Mesothelial cell of epicardium (in vitro differentiated cells): ENCODE measurements at places on chromosomes 4 and X. TPM values are rescaled to one million over a fixed set of nuclear protein-coding genes. Genes with fewer than 3 reads are reported as not detected.

BOD1L1 gene
- total RNA-seq, result 53.1 to 56.8 TPM (median 55.6 TPM) in 3 replicates

PABPC1L2B gene
- total RNA-seq, result not detected in 3 replicates

GAGE12E gene
- total RNA-seq, result not detected in 3 replicates

ZNF674 gene
- 4.5 to 6.4 TPM (median 5.7 TPM) in 3 replicates for total RNA-seq

HAUS3 gene
- total RNA-seq, result 15.4 to 16.9 TPM (median 16.6 TPM) in 3 replicates

MED14 gene
- 41.6 to 46.8 TPM (median 42.0 TPM) in 3 replicates for total RNA-seq

TEX13B gene
- not detected in 3 replicates for total RNA-seq

TLR6 gene
- total RNA-seq, result 0.77 to 1.2 TPM (median 0.98 TPM) in 3 replicates

MID1 gene
- 48.3 to 52.5 TPM (median 48.8 TPM) in 3 replicates for total RNA-seq

IDUA gene
- 63.3 to 68.6 TPM (median 65.8 TPM) in 3 replicates for total RNA-seq

SERTM2 gene
- 3.6 to 3.8 TPM (median 3.7 TPM) in 3 replicates for total RNA-seq

ITGB1BP2 gene
- 3.7 to 4.4 TPM (median 3.7 TPM) in 3 replicates for total RNA-seq

EXOC1L gene
- total RNA-seq, result not detected in 3 replicates

VGLL1 gene
- 13.1 to 16.7 TPM (median 14.6 TPM) in 3 replicates for total RNA-seq

GRCh38 chr4:117784266-117784665 is 250.0 kb upstream of the NDST3 start:
- no peaks in the 10 kb centered on the region for H3K27me3 ChIP-seq
- DNase-seq, result no peak
- no peak overlapping the region for H3K27ac ChIP-seq

- no peak overlapping the region for H3K27ac ChIP-seq
- DNase-seq, result no peak
- peaks cover 6% of the 10 kb centered on the region for H3K4me1 ChIP-seq
- no peak overlapping the region for H3K4me3 ChIP-seq
- no peaks in the 10 kb centered on the region for H3K36me3 ChIP-seq
Observed at GRCh38 chr4:89617317-89617716, 219.6 kb downstream of the SNCA start.

GRCh38 chr4:179927473-179927872 is 2315.7 kb upstream of the TENM3 start:
- no peaks in the 10 kb centered on the region for H3K4me1 ChIP-seq
- H3K27ac ChIP-seq, result no peak overlapping the region
- H3K27me3 ChIP-seq, result no peaks in the 10 kb centered on the region
- H3K4me3 ChIP-seq, result no peak overlapping the region
- no peak for DNase-seq
- H3K36me3 ChIP-seq, result no peaks in the 10 kb centered on the region

- DNase-seq, result no peak
- peaks cover 96% of the 10 kb centered on the region for H3K27me3 ChIP-seq
- H3K4me3 ChIP-seq, result no peak overlapping the region
- no peak overlapping the region for H3K27ac ChIP-seq
- peaks cover 2% of the 10 kb centered on the region for H3K36me3 ChIP-seq
Observed at GRCh38 chrX:25007059-25008053, 8.4 kb downstream of the ARX start.

DNA sequence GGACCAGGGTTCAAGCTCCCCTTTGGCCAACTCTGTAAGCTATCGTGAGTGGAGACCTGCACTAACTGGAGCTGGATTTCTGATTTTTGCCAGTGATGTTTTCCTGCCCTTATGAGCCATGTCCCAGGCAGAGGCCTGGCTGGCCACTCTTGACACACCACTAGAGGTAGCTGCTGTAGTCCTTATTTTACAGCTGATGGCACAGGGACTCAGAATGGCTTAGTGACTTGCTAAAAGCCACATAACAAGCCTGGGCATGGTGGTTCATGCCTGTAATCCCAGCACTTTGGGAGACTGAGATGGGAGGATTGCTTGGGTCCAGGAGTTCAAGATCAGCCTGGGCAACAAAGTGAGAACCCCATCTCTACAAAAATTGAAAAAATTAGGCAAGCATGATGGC is 33.4 kb downstream of the CYTL1 start:
- DNase-seq, result no peak
- H3K36me3 ChIP-seq, result no peaks in the 10 kb centered on the region
- H3K27me3 ChIP-seq, result no peaks in the 10 kb centered on the region

- peaks cover 2% of the 10 kb centered on the region for H3K36me3 ChIP-seq
- H3K4me1 ChIP-seq, result peaks cover 48% of the 10 kb centered on the region
- H3K27me3 ChIP-seq, result no peaks in the 10 kb centered on the region
- no peak for DNase-seq
- H3K27ac ChIP-seq, result peak overlapping the region; percentile 75
Observed at GRCh38 chr4:109419679-109420078, 13.9 kb upstream of the SEC24B start.

DNA sequence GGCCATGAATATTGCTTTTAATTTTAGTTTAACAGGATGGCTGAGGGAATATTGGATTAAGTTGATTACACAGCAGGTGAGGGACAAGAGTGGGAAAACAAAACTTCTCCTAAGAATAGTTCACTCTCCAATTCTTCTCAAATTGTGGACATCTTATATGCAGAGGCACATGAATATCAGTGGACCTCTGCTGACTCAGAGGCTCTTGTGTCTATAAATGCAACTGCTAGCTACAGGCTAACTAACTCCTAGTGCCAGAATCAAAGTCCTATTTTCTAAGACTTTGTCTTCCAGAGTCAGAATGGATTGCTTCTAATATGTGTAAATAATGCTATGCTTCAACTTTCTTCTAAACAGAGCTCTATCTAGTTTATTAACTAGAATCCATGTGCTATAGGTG is 175.8 kb downstream of the IL15 start:
- peaks cover 17% of the 10 kb centered on the region for H3K4me1 ChIP-seq
- no peak for DNase-seq
- no peaks in the 10 kb centered on the region for H3K27me3 ChIP-seq
- H3K36me3 ChIP-seq, result no peaks in the 10 kb centered on the region
- H3K27ac ChIP-seq, result no peak overlapping the region

DNA sequence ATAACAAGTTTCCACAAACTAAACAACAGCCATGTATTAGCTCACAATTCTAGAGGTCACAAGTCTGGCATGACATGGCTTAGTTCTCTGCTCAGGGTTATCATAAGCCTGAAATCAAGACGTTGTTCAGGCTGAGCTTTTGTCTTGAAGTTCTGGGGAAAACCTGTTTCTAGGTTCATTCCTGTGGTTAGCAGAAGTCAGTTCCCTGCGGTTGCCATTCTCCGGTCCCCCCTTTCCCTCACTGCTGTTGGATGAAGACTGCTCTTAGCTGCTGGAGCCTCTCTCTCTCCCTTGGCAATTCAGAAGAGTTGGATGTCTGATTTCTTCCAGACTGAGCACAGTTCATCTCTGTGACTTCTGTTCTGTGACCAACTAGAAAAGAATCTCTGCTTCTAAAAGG is 962.6 kb downstream of the PCDH7 start:
- no peak for DNase-seq
- H3K27ac ChIP-seq, result no peak overlapping the region
- no peaks in the 10 kb centered on the region for H3K27me3 ChIP-seq
- peaks cover 5% of the 10 kb centered on the region for H3K4me1 ChIP-seq
- H3K4me3 ChIP-seq, result no peak overlapping the region

DNA sequence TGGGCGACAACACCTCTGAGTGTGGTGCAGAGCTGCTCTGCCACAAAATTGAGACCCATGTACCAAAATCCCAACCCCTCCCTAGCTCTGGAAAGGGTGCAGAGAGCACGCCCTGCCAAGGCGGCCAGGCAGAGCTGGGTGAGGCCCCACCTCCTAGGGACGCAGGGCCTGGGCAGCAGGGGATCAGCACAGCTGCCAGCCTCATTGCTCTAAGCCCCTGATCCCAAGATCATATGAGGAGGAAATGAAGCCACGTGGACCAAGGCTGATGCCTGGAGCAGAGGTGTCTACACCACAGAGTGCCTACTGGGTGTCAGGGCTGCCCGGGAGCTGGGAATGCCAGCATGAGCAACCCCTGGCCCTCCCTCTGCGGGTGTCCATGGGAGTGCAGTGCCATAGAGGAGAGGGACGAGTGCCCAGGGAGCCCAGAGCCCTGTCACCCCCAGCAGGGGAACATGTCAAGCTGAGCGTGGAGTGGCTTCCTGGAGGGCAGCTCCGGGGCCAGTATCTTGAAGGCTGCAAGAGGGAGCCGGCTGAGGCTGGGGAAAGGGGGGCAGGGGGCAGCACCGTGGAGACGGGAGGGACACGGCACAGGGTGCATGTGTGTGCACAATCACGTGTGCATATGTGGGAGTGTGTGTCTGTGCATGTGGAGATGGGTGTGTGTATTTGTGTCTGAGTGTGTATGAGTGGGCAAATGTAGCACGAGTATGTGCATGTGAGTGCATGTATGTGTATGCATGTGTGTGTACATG is 63.9 kb upstream of the PSAPL1 start:
- no peaks in the 10 kb centered on the region for H3K4me1 ChIP-seq
- no peak for DNase-seq
- no peak overlapping the region for H3K4me3 ChIP-seq

GRCh38 chrX:118603981-118604380 is 108.4 kb downstream of the DOCK11 start:
- peaks cover 3% of the 10 kb centered on the region for H3K4me1 ChIP-seq
- peaks cover 18% of the 10 kb centered on the region for H3K36me3 ChIP-seq
- no peak overlapping the region for H3K4me3 ChIP-seq
- H3K27ac ChIP-seq, result no peak overlapping the region
- peak; percentile 44 for DNase-seq

DNA sequence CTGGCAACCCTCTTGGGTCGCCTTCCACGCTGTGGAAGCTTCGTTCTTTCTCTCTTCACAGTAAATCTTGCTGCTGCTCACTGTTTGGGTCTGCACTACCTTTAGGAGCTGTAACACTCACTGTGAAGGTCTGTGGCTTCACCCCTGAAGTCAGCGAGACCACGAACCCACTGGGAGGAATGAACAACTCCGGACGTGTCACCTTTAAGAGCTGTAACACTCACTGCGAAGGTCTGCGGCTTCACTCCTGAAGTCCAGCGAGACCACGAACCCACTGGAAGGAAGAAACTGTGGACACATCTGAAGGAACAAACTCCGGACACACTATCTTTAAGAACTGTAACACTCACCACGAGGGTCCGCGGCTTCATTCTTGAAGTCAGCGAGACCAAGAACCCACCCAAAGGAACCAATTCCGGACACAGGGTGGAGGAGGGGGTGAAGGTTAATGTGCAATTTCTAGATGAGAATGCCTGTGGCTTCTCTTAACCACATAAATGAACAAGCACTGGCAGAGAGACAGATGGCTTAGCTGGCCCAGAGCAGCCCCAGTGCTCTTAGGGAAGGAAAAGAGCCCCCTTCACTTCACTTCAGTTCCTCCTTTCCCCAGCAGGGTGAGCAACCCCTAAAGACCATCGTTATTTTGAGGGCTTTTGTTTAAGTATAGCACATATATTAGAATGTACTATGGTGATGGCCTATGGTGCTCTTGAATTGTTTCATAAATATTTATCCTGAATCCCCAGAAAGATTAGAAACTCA is 73.0 kb downstream of the LUZP4 start:
- H3K4me1 ChIP-seq, result peaks cover 75% of the 10 kb centered on the region
- no peak overlapping the region for H3K4me3 ChIP-seq
- no peak for DNase-seq
- peak overlapping the region; percentile 10 for H3K27ac ChIP-seq

GRCh38 chrX:70478526-70479245 is 34.1 kb downstream of the DLG3 start:
- no peaks in the 10 kb centered on the region for H3K27me3 ChIP-seq
- peaks cover 52% of the 10 kb centered on the region for H3K4me1 ChIP-seq
- peak overlapping the region; percentile 81 for H3K27ac ChIP-seq
- DNase-seq, result no peak

DNA sequence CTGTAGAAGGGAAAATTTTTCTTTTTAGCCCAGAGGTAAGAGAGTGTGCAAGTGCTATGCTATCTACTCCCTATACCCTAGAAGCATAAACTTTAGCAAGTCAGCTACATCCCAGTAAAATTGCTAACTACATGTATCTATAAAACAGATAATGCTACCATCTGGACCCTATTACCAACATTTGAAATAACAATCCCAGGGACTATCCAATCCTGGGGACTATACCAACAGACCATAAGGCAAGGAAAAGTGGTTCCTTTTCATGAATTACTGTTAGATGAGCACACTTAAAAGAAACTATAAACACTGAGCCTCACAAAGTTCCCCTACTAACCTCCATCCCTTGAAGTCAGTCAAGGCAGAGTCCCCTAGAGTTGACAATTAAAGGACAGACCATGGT is 213.6 kb upstream of the VEGFC start:
- no peak overlapping the region for H3K27ac ChIP-seq
- no peak overlapping the region for H3K4me3 ChIP-seq
- H3K4me1 ChIP-seq, result peaks cover 2% of the 10 kb centered on the region
- DNase-seq, result no peak
- H3K27me3 ChIP-seq, result no peaks in the 10 kb centered on the region

DNA sequence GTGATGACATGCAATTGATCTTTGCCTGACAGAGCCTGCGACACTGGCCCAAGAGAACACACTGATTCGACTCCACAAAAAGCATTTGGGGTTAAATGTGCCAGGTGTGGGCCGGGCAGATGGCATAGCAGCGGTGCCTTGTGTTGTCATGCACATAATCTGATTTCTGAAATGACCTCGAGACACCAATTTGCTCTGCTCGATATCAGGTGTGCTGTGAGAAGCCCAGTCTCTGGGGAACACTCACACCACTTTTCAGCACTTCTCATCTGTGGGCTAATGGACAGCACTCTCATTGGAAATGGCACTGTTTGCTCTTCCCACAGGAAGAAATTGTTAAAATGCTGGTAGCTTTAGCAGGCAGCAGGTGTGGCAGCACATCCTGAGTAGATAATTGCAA is 738.3 kb upstream of the TENM3 start:
- no peak for DNase-seq
- no peaks in the 10 kb centered on the region for H3K36me3 ChIP-seq
- H3K4me1 ChIP-seq, result peaks cover 27% of the 10 kb centered on the region

DNA sequence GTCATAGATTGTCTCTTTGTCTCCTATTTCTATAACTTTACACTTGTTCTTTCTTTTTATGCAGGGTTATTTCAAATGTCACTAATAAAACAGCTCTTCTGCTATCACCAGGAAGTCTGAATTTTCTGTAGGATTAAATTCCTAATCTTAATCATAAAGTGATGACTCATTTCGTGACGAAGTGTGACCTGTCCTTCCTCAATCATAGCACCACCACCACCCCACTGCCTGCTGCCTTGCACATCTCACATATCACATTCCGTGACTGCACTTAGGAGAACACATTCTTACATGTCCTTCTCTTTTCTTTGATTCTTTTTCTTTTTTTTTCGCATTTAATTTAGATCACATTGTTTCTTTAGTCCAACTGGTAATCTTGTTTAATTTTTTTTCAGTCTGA is 57.7 kb upstream of the UGT2B7 start:
- no peak overlapping the region for H3K4me3 ChIP-seq
- H3K36me3 ChIP-seq, result peaks cover 8% of the 10 kb centered on the region
- H3K4me1 ChIP-seq, result no peaks in the 10 kb centered on the region
- H3K27me3 ChIP-seq, result no peaks in the 10 kb centered on the region
- no peak overlapping the region for H3K27ac ChIP-seq

- peak overlapping the region; percentile 85 for H3K4me3 ChIP-seq
- DNase-seq, result no peak
- peak overlapping the region; percentile 92 for H3K27ac ChIP-seq
- H3K27me3 ChIP-seq, result no peaks in the 10 kb centered on the region
- H3K36me3 ChIP-seq, result peaks cover 11% of the 10 kb centered on the region
- peaks cover 41% of the 10 kb centered on the region for H3K4me1 ChIP-seq
Observed at GRCh38 chrX:70455366-70456202, 10.9 kb downstream of the DLG3 start.
